IMR-90 (cell line): ENCODE measurements at places on chromosomes 13 and 19.

GRCh38 chr13:99260216-99260615 lies 2.0 kb upstream of the GPR18 start:
- DNase-seq, result peak; percentile 3

DNA sequence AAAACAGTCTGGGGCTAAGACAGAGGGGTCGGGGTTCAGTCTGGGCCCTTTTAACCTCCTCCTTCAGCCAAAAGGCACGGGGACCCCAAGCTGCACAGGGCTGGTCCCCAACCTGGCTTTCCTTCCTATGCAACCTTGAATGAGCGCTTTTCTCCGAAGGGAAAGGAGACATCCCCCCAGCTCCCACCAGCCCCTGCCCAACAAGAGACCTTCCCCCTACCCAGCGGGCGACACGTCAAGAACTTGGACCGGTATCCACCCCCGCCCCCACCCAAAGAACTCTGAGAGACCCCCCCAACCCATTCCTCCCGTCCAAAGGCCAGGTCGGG lies 35.0 kb upstream of the NANOS3 start:
- no peak for DNase-seq

- DNase-seq, result no peak
Measured at GRCh38 chr13:110339975-110340550, 33.0 kb downstream of the COL4A2 start.

GRCh38 chr19:45526143-45526542 lies 18.9 kb downstream of the VASP start:
- peak; percentile 55 for DNase-seq

- DNase-seq, result no peak
Measured at GRCh38 chr19:7076151-7076550, 6.6 kb downstream of the ZNF557 start.

DNA sequence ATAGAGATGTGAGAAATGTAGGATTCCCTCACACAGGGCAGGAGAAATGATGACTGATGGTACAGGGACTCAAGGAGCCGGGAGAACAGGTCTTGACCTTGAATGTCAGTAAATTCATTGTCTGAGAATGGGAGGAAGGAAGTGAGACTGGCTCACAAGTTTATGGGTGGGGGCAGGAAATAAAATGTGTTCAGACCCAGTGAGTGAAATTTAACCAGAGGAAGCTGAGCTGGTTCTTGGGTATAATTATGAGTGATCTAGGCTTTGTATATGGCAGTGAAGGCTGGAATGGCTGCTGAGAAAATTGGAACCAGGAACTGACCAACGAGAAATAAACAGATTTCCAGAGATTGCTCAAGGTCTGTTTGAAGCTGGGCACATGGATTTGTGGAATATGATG lies 6.3 kb upstream of the IGSF23 start:
- DNase-seq, result peak; percentile 62

DNA sequence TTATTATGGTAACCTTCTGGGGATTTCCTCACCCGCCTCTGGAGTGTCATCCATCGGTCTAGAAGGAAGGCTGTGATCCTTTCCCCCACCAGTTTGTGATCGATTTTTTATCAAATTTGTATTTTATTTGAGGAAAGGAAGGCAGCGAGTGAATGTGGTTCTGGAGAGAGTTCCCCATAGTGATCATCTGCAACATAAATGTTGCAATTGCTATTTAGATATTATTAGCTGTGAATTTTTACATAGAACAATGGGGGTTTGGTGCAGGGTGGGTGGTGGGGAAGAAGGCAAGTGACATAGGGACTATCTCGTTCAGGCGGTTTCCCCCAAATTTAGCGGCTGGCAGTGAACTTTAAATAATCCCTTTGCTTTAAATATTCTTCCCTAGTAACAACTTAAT lies 1.2 kb downstream of the CDK8 start:
- DNase-seq, result no peak

DNA sequence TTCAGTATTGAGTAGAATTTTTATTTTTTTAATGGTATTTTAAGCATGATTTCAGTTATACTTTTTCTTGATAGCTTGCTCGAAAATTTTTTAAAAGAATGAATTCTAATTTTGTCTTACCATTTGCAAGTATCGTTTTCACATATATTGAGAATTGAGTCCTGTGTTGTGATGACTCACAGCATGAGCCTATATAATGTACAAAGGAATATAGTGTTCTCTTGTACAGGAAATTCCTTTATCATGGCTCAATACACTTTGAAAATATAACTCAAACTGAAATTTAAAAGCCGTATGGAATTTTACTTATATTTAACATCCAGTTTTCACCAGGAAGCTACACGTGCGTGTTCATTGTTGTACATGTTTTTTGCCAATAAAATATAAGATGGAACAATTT lies 161.1 kb upstream of the TMTC4 start:
- no peak for DNase-seq

GRCh38 chr13:111017755-111018459 lies 97.2 kb upstream of the ARHGEF7 start:
- no peak for DNase-seq

GRCh38 chr13:58949646-58950045 lies 1214.1 kb downstream of the DIAPH3 start:
- no peak for DNase-seq
